WTC11 (cell line): ENCODE measurements at places on chromosomes 5 and 9.
A peak's percentile ranks its signal among the peaks of the same experiment; 100 is the strongest.

DNA sequence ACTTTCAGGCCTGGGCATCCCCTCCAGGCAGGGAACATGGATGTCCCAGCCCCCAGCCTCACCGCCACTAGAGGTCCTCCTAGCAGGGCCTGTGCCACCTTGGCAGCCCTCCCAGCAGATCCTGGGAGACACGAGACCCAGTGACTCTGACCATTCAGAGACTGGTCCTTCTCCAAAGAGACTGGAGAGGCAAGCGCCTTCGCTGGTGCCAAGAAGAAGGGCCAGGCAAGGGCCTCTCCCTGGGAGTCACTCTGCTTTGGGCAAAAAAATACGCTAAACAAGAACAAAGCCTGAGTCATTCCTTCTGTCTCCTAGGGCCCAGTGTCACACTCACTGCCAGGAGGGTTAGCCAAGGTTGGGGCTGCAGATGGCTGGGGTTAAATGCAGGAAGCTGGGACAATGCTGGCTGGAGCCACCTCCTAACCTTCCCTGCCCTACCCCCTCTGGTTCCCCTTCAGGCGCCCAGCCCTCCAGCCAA is 35.3 kb upstream of the SMIM23 start:
- DNase-seq, result peak; percentile 63

DNA sequence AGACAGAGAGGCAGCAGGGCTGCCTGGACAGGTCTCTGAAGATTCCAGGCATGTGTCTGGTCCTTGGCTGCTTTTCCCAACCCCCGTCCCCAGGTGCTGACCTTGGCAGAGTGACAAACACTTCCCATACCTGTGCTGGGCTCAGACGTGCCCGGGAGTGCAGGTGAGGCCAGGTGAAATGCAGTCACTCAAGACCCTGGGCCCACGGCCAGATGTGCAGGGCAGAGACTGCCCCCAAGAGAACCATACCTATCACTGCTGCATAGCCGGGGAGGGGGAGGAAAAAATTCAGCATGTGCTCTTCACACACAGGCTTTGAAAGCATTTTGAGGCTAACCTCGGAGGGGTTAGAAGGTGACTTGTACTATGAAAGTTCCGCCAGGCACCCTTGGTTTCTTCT is 22.6 kb downstream of the CCNJL start:
- peak; percentile 36 for DNase-seq

DNA sequence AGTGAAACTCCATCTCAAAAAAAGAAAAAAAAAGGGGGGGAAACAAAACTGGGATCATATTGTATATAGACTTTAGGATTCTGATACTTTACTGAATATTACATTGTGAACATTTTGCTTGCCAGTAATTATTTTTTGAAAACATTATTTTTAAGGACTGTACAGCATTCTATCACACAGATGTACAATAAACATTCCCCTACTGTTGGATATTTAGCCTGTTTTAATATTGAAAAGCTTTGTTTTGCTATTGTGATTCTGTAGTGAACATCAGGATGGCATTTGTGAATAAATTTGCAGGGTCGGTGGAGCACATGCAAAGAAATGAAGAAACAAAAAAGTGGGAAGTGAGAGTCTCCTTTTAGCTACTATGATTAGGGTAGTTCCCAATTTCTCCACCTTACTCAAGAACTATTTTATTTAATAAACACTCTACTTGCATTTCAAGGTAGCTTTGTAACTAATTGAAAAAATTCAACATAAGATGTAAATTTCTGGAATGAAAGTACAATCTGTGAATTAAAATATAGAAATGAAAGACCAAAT is 18.7 kb downstream of the RASGRF2 start:
- no peak for DNase-seq

- DNase-seq, result peak; percentile 64
These were observed 309.6 kb downstream of the EPB41L4A start for GRCh38 chr5:112109331-112110007.

DNA sequence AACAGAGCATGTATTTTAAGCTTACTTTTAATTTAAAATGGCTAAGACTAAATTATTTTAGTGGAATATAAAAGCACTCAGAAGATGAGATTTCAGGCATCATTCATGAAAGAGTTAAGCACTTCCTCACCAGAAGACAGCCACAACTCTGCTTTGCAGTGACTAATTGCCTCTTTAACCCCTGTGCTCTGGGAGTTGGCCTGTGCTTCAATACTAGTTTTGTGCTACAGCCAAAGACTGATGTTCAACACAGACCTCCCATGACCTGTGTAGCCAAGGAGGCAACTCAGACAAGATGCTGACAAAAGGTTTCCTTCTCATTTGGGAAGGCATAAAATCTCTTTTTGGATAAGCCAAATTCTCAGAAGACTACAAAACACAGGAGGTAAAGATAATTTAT is 353.5 kb downstream of the FBXL17 start:
- DNase-seq, result no peak

- DNase-seq, result no peak
These were observed 332.0 kb downstream of the ARHGEF28 start for GRCh38 chr5:73958037-73958436.

DNA sequence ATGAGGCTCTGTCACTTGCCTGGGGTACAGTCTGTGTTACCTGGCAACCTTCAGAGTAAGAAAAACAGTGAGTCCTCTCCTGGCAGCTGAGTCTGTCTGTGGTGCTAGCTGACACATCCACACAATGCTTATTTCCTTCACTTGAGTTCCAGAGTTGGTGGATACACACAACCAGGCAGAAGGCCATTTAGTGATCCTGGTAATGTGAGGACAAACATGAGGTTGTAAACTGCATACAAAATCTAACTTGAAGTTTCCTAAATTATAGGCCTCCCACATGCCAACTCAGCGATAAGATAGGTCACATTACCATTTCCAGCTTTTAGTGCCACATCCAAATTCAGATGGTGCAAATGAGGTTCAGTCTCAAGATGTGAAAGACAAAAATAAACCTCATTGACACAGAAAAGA is 125.5 kb downstream of the DCP2 start:
- DNase-seq, result no peak

- DNase-seq, result no peak
These were observed 15.4 kb upstream of the GAS1 start for GRCh38 chr9:86962692-86963091.

DNA sequence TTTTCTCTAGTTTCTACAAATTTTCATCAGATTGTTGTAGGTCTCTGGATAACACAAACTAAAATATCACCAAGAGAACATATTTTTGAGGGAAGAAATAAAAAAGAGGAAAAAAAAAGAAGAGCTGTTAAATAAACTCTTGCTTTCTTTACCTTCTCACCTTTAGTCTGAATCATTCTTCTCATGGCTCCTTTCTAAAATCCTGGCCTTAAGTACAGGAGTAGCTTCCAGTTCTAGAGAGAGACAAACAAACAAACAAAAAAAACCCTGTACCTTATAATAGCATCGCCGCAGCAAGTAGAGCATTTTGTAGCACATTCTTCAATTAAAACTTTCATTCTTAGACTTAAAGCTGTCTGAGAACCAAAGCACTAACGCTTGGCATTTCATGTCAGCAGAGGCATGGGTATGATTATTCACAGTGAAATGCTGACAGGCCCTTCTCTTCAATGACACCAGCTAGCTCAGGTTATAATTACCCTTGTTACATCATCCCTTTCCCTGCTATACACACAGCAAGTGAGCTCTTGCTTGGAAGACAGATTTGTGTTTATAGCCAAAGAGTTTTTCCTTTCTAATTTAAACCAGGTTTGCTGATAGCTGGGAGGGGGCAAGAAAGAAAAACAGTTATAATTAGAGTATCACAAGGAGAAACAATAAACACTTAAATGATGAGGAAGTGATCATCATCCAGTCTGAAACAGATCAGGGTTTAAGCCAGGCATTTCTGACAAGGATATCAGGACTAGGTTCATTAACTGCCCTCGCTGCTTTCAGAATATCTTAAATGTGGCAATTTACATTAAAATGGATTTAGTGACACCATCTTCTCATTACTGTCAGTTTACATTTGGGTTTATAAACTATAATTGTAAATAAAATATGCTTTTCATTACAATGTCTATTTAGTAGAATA is 510.9 kb upstream of the ZNF608 start:
- no peak for DNase-seq

- no peak for DNase-seq
These were observed 467.5 kb downstream of the EFNA5 start for GRCh38 chr5:107203243-107203642.

DNA sequence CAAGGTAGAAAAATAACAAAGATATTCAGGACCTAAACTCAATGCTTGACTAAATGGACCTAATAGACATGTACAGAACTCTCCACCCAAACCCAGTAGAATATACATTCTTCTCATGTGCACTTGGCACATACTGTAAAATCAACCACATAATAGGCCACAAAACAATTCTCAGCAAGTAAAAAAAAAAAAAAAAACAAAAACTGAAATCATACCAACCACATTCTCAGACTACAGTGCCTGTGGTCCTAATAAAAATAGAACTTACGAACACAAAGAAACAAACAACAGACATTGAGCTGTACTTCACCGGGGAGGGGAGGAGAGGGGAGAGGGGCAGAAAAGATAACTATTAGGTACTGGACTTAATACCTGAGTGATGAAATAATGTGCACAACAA is 114.1 kb upstream of the CD180 start:
- no peak for DNase-seq

GRCh38 chr5:56918054-56918453 is 8.7 kb downstream of the SETD9 start:
- DNase-seq, result peak; percentile 15

DNA sequence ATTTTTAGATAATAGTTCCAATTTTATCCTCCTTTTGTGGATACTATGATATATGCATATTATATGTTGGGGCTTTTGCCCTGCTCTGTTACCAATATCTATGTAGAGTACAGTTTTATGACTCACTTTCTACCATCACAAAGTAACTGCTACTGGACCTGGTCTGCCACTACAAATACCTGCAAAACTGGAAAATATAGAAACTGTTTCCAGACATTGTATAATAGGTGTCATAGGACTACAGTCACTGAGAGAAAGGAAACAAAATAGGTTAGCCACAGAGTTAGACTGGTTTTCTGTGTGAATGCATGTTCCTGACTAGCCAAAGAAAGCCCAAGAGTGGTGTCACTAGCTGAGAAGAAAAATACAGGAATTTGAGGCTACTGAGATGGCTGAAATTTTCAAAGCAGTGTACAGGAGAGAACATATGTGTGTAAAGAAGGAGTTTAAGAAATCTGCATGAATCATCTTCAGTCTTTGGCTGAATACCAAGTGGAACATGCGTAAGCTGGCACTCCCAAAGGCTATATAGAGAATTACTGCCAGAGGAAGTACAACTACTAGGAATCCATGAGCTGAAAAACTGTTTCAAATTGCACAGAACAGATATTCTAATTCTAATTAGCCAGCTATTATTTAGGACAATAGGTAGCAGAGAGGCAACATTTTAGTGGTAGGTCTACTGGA is 29.0 kb upstream of the FAM174A start:
- no peak for DNase-seq

GRCh38 chr5:11268891-11269290 is 507.9 kb upstream of the DAP start:
- no peak for DNase-seq

DNA sequence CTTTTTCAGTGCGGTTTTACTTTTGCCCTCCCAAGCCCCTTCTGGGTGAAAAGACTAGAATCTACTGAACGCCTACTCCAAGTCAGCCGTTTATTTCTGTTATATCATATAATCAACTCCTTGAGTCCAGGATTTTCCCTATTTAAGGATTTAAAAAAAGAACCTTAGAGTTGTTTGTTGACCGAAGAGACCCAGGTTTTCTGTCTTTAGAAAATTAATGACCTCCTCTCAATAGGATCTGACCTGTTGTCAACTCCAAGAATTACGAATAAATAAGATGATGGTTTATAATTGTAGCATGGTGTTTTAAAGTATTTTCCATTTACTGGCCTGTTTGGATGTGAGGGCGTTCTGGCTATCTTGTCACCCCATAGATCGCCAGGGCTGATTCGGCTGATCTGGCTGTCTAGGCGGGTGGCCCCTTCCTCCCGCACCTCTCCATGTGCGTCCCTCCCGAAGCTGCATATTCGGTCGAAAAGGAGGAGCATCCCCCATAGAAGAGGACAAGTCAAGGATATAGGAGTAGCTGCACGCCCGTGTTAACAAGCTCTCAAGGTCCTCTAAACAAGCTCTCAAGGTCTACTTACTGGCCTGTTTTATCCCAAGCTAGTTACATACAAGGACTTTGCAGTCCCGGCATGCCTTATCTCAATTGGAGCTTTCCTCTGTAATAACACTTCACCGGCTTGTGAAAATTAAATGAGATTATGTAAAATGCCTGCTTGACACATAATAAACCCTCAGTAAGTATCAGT is 1.1 kb upstream of the UBAP2 start:
- peak; percentile 26 for DNase-seq

DNA sequence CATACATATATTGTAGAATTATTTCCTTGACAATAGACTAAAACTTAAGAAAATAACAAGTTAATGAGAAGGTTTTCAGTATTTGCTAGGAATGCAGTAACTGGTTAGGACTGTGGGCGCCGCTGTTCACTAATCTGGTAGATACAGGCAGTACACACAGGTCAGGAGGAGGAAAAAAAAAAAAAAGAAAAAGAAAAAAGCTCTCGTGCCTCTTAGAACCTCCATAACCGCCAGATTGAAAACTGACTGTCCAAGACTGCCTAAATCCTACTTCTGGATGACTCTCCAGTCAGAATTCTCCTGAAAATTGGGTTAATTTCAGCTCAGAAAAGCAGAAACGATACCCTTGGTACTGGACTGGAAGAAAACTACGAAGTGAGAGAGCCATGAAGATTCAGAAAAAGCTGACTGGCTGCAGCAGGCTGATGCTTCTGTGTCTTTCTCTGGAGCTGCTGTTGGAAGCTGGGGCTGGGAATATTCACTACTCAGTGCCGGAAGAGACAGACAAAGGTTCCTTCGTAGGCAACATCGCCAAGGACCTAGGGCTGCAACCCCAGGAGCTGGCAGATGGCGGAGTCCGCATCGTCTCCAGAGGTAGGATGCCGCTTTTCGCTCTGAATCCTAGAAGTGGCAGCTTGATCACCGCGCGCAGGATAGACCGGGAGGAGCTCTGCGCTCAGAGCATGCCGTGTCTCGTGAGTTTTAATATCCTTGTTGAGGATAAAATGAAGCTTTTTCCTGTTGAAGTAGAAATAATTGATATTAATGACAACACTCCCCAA is at the start of gene PCDHGA1:
Gene PCDHGA1, plus strand, starts transcription at position 216 of the 782 bp plus-strand sequence.
- peak; percentile 56 for DNase-seq

DNA sequence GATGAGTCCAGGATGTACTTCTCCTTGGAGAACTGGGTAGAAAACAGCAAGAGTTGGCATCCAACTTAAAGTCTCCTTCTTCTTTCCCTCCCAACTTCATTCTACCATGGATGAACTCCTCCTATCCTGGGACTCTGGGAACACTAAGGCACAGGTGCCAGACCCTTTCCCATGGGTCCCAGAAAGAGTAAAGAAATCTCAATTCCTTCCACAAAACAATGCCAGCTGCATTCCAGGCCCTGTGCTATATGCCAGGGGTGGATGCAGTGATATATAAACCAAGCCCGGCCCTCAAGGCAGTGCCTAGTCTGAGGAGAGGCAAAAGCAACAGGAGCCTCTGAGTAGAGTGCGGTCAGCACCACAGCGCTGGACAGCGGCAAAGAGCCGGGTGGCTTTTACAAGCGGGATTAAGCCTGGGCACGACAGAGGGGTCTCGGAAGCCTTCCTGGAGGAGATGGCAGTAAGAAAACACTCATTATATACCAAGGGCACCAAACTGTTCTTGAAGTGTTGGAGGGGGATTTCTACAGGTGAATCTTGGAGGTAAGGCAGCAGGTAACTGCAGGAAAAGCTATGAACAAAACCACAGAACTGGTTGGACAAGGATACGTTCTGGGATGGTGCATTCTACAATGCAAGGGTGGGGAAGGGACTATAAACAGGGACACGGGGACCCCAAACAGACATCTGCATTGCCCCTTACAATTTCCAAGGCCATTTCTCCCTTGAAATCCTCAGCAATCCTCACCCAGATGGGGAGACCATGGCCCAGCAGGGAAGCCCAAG is 16.4 kb upstream of the TOR2A start:
- DNase-seq, result peak; percentile 73
